Suprapubic skin (tissue), 4 donors: ENCODE measurements at places on chromosomes 4 and X.

- DNase-seq: no peak
- no peak overlapping the region for H3K27ac ChIP-seq
- no peak overlapping the region for H3K4me3 ChIP-seq
- no peaks in the 10 kb centered on the region for H3K4me1 ChIP-seq
- H3K36me3 ChIP-seq: no peaks in the 10 kb centered on the region
Measured at GRCh38 chr4:28799696-28800095, 1920.5 kb upstream of the PCDH7 start.

DNA sequence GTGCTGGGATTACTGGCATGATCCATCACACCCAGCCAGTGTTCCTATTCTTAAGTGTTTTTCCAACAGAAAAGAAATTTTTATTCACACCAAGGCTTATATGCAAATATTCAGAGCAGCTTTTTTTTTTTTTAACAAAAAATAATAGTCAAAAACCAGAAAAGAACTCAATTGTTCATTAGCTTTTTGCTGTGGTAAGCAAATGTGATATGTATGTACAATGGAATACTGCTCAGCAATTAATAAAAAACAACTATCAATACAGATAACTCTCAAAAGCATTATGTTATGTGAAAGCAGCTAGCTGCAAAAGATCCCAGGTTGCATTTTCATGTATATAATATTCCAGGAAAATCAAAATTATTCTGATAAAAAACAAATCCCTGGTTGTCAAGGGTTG, 132.3 kb downstream of the SLIT2 start:
- no peaks in the 10 kb centered on the region for H3K27me3 ChIP-seq
- no peak overlapping the region for H3K4me3 ChIP-seq
- no peaks in the 10 kb centered on the region for H3K4me1 ChIP-seq
- H3K36me3 ChIP-seq: no peaks in the 10 kb centered on the region

DNA sequence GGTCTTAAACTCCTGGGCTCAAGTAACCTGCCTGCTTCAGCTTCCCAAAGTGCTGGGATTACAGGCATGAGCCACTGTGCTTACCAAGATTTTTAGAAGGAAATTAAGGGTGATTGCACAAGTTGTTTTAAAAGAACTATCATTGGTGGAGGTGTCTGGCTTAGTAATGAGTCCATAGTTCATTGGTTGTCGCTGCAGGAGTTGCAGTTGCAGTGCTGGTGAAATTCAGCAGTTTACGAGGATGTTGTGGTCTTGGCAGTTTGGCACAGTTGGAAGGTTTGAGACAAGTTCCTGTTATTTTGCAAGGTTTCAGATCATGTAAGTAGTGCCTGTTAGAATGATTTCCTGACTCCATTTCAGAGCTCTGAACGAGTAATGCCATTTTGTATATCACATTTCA, 48.1 kb downstream of the RAB40AL start:
- no peak for DNase-seq
- H3K36me3 ChIP-seq: no peaks in the 10 kb centered on the region
- H3K27me3 ChIP-seq: no peaks in the 10 kb centered on the region

- H3K4me1 ChIP-seq: no peaks in the 10 kb centered on the region
- H3K4me3 ChIP-seq: no peak overlapping the region
- no peak overlapping the region for H3K27ac ChIP-seq
- no peaks in the 10 kb centered on the region for H3K27me3 ChIP-seq
- DNase-seq: no peak
Measured at GRCh38 chr4:23113104-23113503, 420.4 kb downstream of the GBA3 start.

DNA sequence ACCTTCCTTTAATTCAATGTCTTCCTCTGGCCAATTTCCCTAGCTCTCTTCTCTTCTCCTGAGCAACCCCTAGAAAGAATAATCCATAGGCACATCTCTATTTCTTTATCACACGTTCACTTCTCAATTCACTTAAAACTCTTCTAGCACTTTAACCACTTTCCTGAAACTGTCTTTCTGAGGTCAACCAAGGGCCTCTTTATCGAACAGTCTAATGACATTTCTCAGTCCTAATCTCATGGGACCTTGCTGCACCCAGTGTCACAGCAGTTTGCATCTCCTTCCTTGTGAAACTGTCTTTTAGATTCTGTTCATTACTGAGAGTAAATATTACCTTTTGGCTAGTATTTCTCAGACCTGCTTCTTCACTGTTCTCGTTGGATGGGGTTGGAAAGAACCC, 285.3 kb upstream of the RASGEF1B start:
- peaks cover 3% of the 10 kb centered on the region for H3K4me1 ChIP-seq
- no peak overlapping the region for H3K27ac ChIP-seq
- H3K36me3 ChIP-seq: no peaks in the 10 kb centered on the region

- DNase-seq: no peak
- H3K4me1 ChIP-seq: no peaks in the 10 kb centered on the region
- no peaks in the 10 kb centered on the region for H3K27me3 ChIP-seq
- no peak overlapping the region for H3K27ac ChIP-seq
- H3K4me3 ChIP-seq: no peak overlapping the region
- H3K36me3 ChIP-seq: no peaks in the 10 kb centered on the region
Measured at GRCh38 chrX:31092476-31092875, 20.6 kb upstream of the FTHL17 start.

DNA sequence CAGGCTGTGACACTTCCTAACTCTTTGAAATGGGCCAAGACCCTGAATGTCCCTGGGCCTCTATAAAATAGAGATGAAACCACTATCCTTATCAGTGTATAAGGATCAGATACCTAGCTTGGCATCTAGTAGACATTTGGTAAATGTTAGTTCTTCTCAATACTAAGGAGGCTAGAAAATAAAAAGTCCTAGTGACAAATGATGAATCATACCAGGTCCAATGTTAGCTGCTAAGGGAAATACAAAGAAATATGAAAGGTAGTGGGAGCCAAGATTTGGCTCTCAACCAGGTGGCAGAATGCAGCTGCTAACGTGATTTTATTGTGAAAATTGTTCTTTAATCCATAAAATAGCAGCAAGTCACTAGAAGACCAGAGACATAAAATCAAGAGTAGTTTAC, 19.8 kb upstream of the PPARGC1A start:
- DNase-seq: no peak
- no peak overlapping the region for H3K27ac ChIP-seq
- no peaks in the 10 kb centered on the region for H3K4me1 ChIP-seq
- H3K4me3 ChIP-seq: no peak overlapping the region
- H3K36me3 ChIP-seq: no peaks in the 10 kb centered on the region

GRCh38 chrX:130654409-130654950, 248.5 kb downstream of the ENOX2 start:
- no peak overlapping the region for H3K4me3 ChIP-seq
- DNase-seq: no peak
- H3K27ac ChIP-seq: no peak overlapping the region

DNA sequence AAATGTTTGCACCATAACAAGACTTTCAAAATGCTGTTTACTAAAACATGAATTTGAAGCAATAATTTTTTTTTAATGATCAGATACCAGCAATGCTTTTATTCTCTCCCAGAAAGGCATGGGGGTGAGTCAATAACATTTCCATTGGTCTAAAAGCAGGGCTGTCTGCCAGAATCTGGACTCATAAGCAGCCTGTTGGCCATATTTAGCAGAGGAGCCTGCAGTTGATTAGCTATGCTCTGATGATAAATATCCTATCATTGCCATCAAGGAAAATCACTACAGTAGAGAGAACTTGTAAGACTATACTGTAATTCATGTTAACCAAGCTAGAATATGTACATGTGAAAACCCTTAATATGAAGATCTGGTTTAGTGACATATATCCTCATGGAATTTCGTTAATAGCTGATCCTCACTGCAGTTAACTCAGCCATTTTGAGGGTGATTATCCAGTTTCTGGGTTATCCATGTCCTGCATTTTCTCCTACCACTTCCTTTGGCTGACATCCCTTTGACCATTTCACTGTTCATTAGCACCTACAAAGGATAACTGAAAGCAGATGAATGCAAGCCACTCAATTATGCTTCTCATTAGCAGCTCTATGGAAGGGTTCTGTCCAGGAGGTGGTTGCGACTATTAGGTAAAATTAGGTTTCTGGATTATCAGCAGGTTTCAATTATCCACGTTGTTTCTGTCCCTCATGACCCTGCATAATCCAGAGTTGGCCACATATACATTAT, 72.9 kb upstream of the DIAPH2 start:
- no peak overlapping the region for H3K4me3 ChIP-seq
- no peak for DNase-seq
- H3K27me3 ChIP-seq: no peaks in the 10 kb centered on the region

GRCh38 chr4:130760246-130760645, 1664.3 kb downstream of the C4orf33 start:
- no peaks in the 10 kb centered on the region for H3K27me3 ChIP-seq
- H3K4me3 ChIP-seq: no peak overlapping the region
- no peak for DNase-seq
- no peak overlapping the region for H3K27ac ChIP-seq

GRCh38 chr4:158122501-158122900, 50.3 kb downstream of the GASK1B start:
- H3K36me3 ChIP-seq: no peaks in the 10 kb centered on the region
- H3K4me1 ChIP-seq: no peaks in the 10 kb centered on the region
- no peak overlapping the region for H3K4me3 ChIP-seq
- no peak overlapping the region for H3K27ac ChIP-seq

- no peak for DNase-seq
- no peaks in the 10 kb centered on the region for H3K27me3 ChIP-seq
- no peak overlapping the region for H3K27ac ChIP-seq
- H3K4me3 ChIP-seq: no peak overlapping the region
- H3K36me3 ChIP-seq: no peaks in the 10 kb centered on the region
Measured at GRCh38 chrX:11739776-11740175, 18.3 kb upstream of the MSL3 start.

DNA sequence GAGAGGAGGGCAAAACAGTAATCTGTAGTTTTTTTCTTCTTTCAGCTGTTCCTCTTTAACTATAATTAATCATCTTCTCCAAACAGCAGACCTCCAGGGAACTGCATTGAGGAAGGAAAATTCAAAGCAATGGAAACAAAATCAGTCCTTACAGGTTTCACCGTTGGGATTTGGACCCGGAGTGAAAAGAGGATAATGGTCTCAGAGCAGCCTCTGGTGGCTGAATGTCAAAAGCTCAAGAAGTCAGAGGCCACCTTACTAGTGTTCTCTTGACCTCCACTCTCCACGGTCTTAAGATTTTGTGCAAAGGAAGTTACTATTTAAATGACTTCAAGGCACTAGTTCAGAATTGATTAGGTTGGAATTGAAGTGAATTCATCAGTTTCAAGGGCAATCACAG, 16.0 kb upstream of the MID1 start:
- no peaks in the 10 kb centered on the region for H3K36me3 ChIP-seq
- no peak for DNase-seq
- H3K4me3 ChIP-seq: no peak overlapping the region
- no peaks in the 10 kb centered on the region for H3K27me3 ChIP-seq

DNA sequence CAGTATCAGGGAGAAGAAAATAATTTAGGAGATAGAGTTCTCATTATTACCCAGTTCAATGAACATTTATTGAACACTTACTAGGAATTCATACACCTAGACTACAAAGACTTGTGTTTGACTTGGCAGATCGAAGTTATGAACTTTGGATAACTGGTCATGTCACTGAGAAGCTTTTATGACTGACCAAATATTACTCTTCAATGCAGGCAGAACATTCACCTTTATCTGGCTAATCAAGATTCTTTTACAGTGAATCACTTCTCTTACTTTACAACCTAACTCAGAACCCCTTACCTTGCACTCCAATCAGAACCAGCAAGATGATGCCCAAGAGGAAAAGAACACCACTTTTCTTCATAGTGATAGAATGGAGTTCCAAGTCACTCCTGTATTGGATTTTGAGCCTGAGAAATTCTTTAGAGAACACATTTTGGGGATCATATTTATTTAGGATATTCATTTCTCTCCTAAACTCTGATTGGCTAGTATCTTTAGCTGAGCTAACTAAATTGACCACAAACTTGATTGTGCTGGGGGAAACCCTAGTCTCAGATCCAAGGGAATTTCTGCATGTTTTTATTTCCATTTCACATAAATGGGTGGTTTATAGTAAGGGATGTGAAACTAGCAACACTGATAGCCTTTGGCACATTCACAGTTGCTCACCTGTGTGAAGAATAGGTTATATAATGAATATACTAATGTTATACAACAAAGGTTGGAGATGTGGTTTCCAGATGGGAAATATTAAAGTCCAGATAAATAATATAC, at the start of gene CXCL9:
CXCL9 (minus strand) TSS at position 421 of the 774 bp plus-strand sequence; CDS start at position 361, 60 bp downstream.
- H3K36me3 ChIP-seq: no peaks in the 10 kb centered on the region
- peaks cover 9% of the 10 kb centered on the region for H3K4me1 ChIP-seq
- no peak for DNase-seq

DNA sequence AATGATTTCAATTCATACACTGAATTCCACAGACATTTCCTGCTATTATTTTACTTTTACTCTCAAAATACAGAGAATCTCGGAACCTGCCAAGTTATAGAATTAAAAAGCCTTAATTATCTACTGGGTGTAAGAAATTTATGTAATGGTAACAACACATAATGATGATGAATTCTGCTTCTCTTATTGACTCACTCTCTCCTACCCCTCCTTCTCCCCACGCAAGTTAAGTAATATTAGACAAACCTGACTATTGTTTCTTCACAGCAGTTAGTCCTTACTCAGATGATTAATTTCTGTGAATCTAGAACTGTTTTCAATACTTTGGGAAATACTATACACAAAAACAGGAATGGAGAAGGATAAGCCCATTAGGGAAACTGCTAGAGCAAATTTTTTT, 762.0 kb downstream of the CCSER1 start:
- no peaks in the 10 kb centered on the region for H3K4me1 ChIP-seq
- no peaks in the 10 kb centered on the region for H3K36me3 ChIP-seq
- no peaks in the 10 kb centered on the region for H3K27me3 ChIP-seq
- H3K4me3 ChIP-seq: no peak overlapping the region

DNA sequence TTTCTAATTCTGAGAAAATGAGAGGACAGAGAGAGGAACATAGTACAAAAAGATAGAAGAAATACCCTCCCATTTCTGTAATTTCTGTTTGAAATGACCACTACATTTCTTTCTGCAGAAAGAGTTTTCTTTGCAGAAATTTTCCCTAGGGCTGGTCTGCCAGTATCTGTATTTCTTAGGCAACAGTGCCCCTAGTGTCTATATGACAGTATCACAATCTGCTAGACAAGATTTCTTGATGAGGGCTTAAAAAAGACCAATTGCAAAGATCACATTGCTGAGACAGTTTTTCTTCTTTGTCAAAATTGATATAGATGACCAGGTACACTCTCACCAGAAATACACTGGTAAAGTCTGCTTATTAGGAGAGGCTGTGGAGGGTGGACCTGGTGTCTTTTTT, 81.0 kb upstream of the ZDHHC15 start:
- no peaks in the 10 kb centered on the region for H3K27me3 ChIP-seq
- no peak overlapping the region for H3K4me3 ChIP-seq
- H3K27ac ChIP-seq: no peak overlapping the region
- H3K36me3 ChIP-seq: no peaks in the 10 kb centered on the region
- DNase-seq: no peak
